ENCODE measurements at places on chromosomes 11 and 22. TPM values are rescaled to one million over a fixed set of nuclear protein-coding genes. Genes with fewer than 3 reads are reported as not detected.
A peak's percentile ranks its signal among the peaks of the same experiment; 100 is the strongest.

- peak; percentile 77 for DNase-seq
Observed at GRCh38 chr22:43921370-43921769, 2.2 kb upstream of the PNPLA3 start.

GRCh38 chr11:6472934-6473333 is 807 bp downstream of the TRIM3 start:
- no peak for DNase-seq

DNA sequence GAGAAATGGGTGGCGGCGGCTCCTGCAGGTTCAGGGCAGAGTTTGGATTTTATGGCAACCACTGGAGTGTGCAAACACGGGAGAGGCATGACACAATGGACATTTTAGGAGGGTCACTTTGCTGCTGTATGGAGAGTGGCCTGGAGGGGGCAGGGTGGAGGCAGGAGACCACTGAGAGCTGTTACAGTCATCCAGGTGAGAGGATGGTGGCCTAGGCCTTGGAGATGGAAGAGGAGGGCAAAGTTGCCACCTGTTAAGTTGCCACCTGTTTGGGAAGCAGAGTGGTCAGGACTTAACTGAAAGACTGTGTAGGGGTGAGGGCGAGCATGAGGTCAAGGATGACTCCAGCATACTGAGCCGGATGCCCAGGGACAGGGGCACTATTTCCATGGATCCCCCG is 2.3 kb upstream of the RAD9A start:
- DNase-seq, result no peak

DNA sequence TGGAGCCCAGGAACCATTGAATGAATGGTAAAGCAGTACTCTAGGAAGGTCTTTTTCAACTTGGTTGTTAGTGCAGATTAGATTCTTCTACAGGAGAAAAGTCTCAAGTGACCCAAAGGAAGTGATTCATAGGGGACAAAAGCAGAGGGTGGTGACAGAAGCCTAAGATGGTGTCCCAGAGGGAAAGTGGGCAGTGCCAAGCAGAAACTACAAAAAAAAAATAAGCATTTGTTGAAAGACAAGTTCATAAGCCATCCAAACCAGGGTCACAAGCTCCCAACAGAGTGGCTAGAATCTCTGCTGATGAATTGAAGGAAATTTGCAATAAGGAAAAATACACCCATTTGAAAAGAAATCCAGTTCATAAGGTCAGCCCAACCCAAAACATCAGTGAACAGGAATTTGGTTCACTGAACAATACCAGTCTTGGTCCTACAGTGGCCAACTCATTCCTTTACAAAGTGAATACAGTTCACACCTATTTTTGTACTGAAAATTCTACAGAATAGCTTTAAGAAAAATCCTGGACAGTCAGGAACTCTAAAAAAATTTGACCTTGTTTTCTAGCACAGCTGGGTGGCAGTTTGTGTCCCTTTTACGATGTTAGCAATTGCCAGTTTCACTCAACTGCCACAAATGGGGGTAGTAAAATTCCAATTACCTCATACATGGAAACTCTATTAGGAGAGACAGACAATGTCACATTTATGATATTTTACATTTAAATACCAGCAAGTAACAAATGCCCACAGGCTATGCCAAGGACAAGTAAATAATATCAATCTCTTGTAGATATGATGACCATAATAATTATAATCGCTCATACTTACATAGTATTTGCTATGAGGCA is 21.6 kb upstream of the NUP160 start:
- DNase-seq, result no peak

The TMEM86A gene
- total RNA-seq, result 0.36 TPM

The SCGB2A2 gene
- total RNA-seq, result not detected
